ENCODE measurements at places on chromosomes 6 and 20.

DNA sequence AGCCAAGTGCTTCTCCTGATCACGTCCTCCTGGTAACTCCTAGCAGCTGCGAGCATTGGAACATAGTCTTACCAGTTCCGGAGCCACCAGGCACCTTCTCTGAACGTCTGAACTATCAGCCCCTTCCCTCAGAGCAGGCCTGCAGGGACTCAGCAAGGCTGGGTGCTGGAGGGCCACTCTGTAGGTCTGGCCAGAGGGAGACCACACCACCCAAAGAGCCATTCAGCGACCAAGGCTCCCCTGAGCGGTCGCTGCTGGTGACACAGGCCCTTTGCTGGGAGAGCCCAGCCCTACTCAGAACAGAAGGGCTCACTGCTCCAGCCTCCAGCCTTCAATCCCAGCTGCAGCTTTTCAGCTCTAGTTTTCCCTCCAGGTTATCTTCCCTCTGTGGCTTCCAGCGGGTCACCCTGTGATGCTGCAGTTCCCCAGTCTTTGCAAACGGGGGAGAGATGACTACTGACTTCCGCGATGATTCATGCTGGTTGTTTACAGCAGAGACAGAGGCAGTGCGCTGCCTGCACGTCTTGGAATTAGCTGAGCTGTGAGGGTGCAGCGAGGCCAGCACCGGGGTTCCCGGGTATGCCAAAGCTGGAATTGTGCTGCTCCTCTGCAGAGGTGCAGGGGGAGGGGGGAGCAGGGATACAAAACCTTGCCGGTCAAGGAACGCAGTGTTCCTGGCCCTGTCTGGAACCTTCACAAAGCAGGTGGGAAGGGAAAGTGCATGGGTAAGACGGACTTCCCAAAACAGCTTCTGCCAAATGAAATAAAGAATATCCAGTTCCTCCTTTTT lies 161.4 kb downstream of the LY86 start:
- DNase-seq = no peak

GRCh38 chr6:30821862-30822784 lies 62.2 kb upstream of the DDR1 start:
- DNase-seq = no peak

DNA sequence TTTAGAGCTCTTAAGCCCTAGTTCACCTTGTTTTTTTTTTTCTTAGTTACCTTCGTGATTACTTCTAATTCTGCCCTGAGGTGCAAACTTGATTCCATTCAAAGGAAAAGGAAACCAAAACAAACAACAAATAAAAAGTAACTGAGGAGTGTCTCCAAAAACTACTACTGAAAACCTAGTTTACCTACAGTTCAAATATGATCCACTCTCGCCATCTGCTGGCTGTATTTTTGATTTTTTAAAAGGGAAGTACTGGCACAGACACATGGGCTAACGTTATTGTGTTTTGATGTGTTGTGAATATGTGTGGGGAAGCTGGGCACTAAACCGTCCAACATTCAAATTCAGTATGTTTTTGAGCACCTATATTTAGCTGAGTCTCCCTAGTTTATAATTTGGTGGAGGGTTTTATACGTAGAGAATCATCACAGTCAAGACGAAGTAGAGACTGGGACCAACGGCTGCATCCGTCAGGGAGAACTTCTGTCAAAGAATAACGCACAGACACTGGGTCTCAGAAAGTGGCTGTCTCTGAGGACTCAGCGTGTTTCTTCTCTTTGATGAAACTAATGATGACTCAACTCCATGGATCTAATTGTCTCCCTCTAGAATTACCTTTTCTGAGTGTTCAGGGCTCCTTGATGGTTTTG lies 373.5 kb upstream of the BTBD3 start:
- peak; percentile 42 for DNase-seq

DNA sequence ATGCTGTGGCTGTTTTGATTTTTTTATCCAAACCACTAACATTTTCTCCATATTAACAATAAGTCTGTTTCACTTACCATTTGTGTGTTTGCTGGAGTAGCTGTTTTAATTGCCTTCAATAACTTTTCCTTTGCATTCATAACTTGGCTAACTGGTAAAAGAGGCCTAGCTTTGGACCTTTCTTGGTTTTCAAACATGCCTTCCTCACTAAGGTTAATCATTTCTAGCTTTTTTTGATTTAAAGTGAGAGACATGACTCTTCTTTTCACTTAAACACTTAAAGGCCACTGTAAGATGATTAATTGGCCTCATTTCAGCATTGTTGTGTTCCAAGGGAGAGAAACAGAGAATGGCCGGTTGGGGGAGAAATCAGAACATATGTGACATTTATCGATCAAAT lies 2.9 kb downstream of the WFDC12 start:
- no peak for DNase-seq

DNA sequence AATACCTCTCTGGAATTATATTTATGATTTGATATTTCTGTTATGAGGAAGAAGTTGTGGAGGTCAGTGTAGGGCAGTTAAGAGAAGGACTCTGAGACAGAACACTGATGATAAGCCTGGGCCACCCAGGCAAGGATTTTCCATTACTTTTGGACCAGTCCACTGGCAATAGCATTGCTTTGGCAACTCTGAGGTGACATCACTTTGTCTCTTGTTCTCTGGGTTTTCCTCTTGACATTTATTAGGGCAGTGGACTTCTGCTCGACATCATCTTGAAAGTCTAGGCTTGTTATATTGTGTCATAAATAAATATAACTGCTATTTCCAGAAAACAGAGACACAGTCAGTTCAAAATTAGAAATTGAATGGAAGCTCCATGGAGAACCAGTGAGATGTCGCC lies 268.0 kb downstream of the SMOC2 start:
- no peak for DNase-seq

GRCh38 chr6:52108128-52108527 lies 20.7 kb upstream of the PKHD1 start:
- no peak for DNase-seq

DNA sequence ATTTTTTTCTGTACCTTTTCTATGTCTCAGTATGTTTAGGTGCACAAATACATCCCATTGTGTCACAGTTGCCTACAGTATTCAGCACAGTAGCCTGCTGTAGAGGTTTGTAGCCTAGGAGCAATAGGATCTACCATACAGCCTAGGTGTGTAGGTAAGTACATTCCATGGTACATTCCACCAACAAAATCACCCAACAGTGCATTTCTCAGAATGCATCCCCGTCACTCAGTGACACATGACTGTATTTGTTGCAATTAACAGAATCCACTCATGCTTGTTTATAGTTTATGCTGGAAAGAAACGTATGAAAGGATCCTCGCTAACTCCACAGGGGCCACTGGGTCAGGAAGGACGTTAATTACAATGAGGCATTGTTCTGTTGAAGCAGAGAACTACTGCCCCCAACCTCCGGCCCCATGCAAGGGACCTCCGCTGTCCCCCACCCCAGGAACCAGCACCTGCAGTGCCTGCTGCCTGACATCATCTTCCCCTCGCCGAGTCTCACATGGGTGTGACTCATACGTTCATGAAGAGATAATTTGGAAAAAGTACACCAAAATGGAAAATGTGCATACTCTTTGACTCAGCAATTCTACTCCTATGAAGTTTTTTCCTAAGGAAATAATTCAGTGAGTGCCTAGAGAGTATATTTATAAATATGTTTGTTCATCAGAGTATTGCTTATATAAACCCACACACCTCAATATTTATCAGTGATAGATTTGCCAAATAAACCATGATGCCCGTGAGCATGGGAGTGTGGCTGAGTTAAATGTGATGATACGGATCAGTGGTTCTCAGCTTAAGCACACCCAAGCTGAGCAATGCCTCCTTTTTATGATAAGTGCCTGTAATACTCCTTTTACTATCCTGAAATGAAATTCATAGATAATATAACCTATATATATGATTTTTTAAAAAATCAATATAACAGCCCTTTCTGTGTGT lies 156.4 kb upstream of the ECI2 start:
- DNase-seq = no peak

DNA sequence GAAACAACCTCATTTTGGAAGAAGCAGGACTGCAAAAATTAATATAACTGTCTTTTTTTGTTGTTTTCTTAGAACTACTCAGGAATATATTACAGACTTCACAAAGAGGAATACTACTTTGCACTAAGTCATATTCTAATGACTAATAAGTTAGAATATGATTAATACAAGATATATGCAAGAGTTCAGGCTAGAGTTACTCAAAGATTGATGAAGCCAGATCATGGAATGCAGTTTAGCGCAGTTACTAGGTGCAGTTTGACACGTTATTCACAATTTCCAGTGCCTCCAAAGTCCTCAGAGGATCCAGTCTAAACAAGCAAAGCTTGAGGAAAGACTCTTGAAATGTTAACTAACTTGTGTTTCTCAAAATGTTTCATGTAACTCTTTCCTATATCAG lies 1.2 kb upstream of the MYCT1 start:
- no peak for DNase-seq

DNA sequence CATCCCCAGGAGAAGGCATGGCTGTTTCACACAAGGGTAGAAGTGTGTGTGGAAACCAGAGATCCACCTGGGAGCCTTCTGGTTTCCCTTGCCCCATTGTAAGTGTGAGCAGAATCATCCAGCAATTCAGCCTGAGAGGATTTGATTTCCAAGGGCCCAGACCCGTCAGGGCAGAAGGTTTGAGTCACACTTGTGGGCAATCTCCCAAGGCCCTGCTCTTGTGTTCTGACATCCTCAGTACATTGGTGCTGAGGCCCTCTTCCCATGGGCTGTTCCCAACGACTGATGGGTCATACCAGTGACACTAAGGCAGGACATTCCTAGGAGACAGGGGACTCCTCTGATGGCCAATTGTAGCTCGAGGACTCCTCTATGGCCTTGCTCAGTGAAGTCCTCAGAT lies 58.2 kb upstream of the POLR1H start:
- no peak for DNase-seq

- no peak for DNase-seq
Observed at GRCh38 chr6:38848760-38849159, 133.6 kb downstream of the DNAH8 start.

GRCh38 chr20:57287007-57287880 lies 20.8 kb upstream of the BMP7 start:
- DNase-seq = no peak

GRCh38 chr6:144767051-144767450 lies 481.9 kb downstream of the UTRN start:
- no peak for DNase-seq

DNA sequence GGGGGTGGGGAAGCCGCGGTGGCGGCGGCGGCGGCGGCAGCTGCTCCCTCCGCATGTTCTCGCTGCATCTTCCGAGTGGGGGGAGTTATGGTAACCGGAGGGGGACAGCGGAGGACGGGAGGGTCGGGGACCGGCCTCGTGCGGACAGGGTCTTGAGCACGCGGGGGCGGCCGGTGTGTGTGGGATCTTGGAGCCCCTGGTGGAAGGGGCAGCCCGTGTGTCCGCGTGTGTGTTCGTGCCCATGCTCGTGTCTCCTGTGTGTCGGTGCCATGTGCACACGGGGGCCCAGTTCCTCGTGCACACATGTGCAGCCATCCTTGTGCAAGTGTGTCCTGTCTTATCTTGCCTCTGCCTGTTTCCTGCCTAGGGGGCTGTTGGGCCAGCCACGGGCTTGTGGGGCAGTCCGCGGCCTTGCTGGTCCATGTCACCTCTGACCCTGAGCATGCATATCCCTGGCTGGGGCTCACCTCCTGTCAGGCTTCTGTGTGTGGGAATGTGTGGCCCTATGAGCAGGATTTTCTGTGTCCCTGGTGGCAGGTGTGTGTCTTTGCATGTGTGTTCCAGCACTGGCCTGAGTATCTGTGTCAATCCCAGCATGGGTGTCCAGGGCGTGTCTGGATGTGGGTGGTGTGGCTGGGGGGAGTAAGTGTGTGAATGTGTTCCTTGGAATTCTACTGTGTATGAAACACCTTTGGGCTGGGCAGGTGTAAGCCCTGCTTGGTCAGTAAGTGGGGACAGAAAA lies 8.5 kb downstream of the SYNGAP1 start:
- DNase-seq = no peak

GRCh38 chr6:41045664-41046063 lies 3.4 kb downstream of the TSPO2 start:
- no peak for DNase-seq

DNA sequence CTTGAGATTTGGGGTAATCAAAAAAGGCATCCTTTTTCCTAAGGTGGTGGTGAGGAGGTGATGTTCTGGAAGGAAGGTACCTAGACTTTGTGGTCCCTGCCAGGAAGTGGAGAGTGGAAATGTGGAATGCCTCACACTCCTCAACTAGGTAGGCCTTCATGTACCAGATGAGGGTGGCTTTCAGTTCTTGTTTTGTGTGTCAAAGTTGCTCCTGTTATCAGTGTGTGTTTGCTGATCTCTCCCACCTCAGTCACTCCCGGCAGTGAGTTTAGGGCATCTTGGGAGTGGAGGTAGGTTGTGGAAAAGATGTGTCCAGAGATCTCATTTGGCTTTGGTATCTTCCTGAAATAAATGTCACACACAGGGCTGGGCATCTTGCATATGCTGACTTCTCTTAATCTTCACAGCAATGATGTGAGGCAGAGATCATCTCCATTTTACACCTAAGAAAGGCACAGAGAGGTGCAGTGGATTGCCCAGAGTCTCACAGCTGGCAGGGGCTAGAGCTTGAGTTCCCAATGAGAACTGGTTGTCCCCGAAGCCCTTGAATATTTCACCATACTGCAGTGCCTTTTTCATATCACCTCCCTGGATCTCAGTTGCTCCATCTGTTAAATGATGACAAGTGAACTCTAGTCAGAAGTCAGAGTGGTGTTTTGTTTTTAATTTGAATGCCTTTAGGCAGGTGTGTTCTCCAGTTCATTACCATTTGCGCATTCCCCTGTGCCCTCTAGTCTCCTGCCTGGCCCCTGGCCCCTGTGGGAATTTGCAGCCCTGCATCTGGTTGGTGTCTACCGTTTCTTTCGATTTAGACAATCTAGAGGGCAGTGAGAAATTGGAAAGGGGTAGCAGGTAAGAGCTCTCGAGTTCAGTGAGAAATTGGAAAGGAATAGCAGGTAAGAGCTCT lies 2.9 kb downstream of the PKIG start:
- DNase-seq = no peak

DNA sequence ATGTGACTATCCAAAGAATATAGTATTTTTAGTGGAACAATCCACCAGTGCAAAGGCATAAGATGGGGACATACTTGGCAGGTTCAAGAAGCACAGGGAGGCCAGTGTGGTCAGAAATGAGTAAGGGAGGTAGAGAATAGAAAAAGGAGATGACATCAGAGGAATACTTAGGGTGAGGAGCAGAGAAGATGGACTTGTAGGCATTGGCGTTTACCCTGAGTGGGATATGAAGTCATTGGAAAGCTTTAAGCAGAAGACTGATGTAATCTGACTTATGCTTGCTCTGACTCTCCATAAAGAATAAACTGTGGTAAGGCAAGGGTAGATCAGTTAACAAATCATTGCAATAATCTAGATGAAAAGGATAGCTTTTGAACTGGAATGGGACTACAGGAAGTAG lies 228.7 kb downstream of the GJA1 start:
- DNase-seq = no peak

DNA sequence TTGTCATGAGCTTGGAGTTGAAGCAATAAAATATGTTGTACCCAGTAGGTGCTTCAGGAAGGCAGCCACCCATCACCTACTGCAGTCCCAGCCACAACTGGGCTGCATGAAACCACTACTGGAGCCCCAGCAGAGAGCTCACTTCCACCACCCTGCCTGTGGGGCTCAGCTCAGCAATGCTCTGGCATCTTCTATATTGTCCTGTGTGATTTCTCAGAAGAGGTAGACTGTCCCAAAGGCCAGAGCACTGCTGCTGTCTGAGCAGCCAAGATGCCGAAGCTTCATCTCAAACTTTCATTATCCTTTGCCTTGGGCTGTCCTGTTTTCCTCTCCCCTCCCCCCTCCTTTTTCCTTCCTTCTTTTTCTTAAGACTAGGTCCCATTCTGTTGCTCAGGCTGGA lies 126.9 kb downstream of the DHX35 start:
- DNase-seq = no peak
